NCI-H460 (cell line): ENCODE measurements at places on chromosomes 16 and 17. TPM values are rescaled to one million over a fixed set of nuclear protein-coding genes. Genes with fewer than 3 reads are reported as not detected.

Gene PDK2
- 3.9 and 4.4 TPM in 2 replicates for total RNA-seq

Gene RNF157
- 1.3 and 1.9 TPM in 2 replicates for total RNA-seq

Gene OTOA
- total RNA-seq: not detected in 2 replicates

Gene HOXB1
- not detected in 2 replicates for total RNA-seq

Gene TMEM238L
- not detected in 2 replicates for total RNA-seq

Gene TOX3
- total RNA-seq: not detected in 2 replicates

DNA sequence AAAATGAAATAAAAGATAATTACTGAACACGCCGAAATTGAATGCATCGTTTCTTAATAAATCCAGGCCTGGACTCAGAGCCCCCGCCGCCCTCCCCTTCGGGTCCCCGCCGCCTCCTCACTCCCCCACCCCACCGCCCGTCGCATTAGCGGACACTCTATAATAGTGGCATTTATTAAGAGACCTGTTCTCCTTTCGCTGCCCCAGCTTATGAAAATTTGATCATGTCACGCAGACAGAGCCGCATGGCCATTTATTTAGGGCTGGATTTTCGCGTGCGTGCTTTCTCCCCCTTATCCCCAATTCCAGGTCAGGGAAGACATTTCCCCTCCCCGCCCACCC, 6.3 kb upstream of the HOXB2 start:
- DNase-seq: no peak

GRCh38 chr17:11779892-11780291, 181.6 kb downstream of the DNAH9 start:
- DNase-seq: no peak

- no peak for DNase-seq
These were observed 8.0 kb upstream of the GINS2 start for GRCh38 chr16:85696781-85697180.

- DNase-seq: no peak
These were observed 100.1 kb downstream of the IRF8 start for GRCh38 chr16:85998868-85999729.

DNA sequence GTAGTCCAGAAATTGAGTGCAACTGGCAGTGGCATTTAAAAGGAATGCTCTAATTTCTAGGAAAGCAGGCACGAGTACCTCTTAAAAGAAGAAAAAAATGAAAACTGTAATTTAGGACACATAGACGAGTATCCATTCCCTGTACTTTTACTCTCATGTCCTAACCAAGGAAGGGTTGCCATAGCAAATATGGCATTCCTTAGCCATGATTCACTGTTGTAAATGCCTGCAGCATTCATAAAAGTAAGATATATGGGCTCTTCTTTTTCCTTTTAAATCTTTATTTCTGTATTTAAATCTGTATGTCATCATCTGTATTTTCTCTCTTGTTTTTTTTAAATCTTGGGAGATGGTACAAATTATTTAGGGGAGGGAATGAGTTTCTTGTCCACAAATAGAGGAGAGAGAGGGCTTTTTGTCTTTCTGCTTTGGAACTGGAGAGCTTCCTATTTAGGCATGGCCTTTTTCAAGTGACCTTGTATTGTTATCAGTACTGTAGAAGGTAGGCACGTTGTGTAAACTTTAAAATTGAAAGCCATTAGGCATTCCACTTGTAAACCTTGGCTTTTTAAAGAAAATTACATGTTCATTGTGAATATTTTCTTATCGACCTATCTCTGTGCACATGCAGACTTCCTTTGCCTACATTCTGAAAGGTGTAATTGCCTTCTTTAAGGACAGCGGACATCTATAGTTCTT, 50.0 kb downstream of the TENT4B start:
- DNase-seq: peak; percentile 44

DNA sequence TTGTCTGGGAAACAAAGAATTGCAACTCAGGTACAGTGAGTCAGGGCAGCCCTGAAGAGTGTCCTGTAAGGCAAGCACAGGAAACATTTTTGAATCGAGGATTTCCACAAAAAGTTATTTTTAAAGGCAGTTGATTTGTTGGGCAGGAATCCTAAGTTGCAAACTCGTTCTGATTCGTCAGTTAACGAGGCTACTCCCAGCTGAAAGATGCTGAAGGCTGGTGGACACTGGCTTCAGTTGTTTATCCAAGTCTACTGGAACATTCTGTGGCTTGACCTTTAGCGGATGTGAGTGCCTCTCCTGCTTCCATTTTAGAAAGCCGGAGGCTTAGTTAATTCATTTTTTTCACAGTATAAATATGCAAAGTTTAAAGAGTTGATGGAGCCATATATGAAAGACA, 84.2 kb downstream of the KCNJ12 start:
- DNase-seq: no peak

DNA sequence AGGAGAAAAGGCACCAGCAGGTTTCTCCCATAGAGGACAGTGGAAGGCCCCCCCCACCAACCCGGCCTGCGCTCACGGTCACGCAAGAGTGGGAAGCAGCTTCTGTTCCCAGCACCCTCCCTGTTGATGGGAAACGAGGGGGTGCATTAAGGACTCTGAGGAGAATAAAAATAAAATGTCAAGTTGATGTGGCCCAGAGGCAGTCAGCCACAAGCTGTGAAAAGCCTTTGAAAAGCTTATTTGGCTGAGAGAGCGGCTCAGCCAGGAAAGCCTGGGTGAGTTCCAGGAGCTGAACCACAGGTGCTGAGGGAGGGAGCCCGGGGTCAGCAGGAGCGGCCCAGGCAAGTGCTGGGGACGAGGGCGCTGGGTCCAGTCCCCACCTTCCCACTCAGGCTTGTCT, 26.9 kb upstream of the SPATA32 start:
- no peak for DNase-seq

DNA sequence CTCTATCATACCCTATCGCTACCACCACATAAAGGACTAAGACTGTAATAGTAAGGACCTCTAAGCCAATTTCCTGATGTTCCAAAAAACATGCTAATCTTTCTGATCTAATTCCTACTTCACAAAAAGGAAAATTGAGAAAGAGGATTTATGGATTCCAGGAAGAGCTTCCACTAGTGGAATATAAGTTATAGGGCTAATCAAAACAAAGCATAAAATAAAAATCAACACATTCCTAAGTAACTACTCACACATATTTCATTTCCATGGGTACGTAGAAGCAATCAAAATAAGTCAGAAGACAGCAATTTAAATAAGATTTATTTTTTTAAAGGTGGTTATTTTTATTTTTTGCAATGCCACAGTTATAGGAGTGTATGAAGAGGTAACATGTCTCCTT, 12.4 kb downstream of the CCDC43 start:
- DNase-seq: no peak

DNA sequence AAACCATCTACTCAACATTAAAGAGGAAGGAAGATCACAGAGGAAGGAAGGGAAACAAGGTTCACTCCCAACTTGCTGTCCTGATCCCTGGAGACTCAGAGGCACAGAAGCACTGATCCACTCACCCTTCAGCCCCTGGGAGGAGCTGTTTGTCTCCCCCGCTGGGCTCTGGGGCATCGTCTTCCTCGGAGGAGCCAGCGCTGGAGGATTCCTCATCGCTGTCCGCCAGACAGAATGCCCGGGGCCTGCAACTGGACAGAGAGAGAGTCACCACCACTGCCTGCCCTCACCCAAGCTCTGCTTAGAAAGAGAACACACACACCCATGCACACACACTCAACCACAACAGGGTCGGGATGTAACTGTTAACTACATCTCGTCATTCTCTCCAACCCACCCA, 24.8 kb upstream of the ERN1 start:
- no peak for DNase-seq

DNA sequence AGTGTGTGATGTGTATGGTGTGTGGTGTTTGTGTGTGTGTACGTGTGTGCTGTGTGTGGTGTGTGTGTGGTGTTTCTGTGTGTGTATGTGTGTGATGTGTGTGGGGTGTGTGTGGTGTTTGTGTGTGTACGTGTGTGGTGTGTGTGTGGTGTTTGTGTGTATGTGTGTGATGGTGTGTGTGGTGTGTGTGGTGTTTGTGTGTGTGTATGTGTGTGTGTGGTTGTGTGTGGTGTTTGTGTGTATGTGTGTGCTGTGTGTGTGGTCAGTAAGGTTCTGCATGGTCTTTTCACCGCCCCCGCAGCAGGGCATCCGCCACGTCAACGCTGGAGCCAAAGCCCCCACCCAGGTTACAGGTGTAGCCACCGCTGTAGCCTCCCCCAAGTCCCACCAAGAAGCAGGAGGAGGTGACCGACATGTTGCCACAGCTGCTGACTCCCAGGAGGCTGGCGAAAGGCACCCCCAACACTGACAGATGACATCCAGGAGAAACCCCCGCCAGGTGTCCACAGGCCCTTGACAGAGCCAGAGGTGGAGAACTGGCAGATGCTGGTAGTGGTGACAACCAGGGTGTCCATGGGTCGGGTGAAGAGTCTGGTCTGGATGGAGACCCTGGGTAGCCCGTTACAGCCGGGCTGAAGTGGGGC, 9.3 kb upstream of the KRT17 start:
- DNase-seq: no peak
